ENCODE measurements at places on chromosomes 5 and 9.

DNA sequence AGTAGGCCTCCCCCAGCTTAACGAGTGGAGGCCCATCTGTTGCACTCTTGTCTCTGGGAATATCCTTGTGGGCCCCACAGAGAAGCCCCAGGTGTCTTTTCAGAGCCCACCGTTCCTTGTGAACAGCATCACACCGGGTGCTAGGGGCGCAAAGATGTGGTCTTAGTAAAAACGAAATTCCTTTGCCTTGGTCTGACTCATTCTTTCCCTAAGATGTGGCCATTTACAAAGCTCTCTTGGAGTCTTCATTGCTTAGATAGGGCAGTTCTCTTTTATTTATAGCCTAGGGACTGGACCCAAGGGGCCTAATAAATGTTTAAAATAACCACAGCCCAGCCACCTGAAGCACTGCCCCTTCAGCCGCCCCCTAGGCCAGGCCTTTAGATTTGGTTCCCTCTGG lies 52.8 kb upstream of the RPL26L1 start:
- DNase-seq: no peak

- no peak for DNase-seq
Observed at GRCh38 chr5:141431286-141431685, 979 bp downstream of the PCDHGA12 start.

GRCh38 chr9:92668746-92669526 lies 995 bp downstream of the IPPK start:
- DNase-seq: no peak

DNA sequence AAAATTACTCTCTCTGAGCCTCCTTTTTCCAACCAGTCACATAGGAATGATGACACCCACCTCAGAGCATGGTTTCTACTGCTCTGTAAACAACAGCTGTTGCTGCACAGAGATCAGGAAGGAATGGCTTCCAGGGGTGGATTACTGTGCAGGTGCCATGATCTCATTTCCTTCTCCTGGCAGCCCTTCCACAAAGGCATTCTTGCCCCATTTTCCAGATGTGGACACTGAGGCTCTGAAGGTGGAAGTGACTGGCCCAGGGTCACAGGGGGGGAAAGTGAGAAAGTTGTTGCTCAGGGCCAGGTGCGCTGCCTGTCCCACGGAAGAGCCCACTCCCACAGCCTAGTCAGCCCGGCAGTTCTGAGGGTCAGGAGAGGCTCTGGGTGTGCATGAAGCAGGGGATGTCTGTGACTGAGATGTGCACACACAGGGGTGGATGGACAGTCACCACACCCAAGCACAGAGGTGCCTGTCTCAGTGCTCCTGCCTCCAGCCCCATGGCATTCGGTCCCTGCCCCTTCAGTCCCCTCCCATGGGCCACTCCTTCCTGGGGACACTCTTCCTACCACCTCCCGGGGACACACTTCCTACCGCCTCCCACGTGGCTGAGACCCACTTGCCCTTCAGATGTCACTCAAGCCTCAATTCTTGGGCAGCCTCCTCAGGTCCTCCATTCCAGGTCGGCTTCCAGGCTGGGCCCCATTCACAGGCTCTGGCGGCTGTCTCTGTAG lies 17.0 kb downstream of the FGFR4 start:
- no peak for DNase-seq

DNA sequence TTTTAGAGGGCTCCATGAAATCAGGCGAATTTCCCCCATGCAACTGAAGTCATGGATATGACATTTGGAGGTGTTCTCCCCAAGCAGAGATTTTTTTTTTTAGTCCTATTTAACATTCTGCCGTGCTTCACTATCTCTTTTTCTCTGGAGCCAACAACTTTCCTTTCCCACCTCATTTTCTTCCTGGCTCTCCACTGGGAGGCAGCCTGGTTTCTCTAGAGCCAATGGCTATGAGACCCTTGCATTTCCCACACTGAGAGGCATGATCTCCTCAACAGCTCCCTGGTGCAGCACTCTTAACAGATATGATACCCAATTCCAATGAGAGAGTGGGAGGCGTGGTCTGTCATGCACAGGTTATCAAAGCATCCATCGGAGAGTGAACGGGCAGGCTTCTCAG lies 310.8 kb downstream of the DRD1 start:
- no peak for DNase-seq

GRCh38 chr5:23583081-23583480 lies 75.7 kb downstream of the PRDM9 start:
- DNase-seq: no peak

- DNase-seq: no peak
Observed at GRCh38 chr5:386432-387341, 56.3 kb upstream of the EXOC3 start.

DNA sequence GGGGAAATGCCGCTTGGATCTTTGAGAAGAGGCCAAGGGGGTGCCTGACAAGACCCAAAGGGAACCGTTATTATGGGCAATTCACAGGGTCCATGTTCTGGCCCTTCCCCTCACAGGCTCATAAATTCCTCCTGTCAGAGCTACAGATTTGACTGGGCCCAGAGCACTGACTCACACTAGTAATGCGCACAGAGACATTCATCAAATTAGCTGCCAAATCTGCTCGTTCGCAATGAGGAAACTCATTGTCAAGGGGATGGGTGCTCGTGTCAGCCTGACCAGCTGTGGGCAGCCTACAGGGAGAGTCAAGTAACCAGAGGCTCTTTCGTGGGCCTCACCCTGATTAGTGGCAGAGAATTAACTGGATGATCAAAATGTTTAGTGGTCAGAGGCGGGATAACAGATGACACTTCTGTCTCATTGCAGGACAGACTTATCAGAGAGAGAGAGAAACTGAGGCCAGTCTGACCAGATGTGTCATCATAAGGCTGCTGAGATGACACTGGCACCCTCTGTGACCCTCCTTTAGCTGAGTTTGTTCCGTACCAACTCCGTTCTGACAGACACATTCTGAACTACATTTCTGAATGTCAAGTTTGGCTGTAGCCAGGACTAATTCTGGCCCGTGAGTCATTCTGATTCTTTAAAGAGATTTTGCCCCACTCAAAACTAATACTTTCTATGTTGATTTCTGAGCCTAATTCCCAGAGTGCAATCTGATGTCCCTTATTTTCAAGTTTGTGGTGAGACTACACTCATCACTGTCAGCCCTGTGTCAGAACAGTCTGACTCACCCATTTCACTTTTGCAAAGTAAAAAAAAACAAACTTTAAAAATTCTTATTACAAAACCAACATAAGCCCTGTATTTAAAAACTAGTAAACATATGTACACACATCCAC lies 377.1 kb downstream of the ACTL7B start:
- DNase-seq: no peak

DNA sequence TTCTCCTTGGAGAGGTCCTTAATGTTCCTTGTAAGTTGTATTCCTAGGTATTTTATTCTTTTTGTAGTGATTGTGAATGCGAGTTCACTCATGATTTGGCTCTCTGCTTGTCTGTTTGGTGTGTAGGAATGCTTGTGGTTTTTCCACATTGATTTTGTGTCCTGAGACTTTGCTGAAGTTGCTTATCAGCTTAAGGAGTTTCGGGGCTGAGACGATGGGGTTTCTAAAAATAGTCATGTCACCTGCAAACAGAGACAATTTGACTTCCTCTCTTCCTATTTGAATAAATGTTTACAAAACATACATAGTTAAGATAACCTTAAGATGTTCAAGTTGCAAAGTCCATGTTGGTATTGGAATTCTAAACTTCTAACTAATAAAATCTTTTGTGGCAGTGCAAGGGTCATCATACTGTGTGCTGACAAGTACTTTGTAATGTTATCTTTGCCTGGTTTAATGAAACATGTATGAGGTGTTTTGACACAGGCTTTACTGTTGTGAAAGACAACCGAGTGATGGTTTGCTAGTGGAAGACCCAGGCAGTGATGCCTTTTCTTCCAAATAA lies 286.2 kb downstream of the MRPS30 start:
- DNase-seq: no peak

DNA sequence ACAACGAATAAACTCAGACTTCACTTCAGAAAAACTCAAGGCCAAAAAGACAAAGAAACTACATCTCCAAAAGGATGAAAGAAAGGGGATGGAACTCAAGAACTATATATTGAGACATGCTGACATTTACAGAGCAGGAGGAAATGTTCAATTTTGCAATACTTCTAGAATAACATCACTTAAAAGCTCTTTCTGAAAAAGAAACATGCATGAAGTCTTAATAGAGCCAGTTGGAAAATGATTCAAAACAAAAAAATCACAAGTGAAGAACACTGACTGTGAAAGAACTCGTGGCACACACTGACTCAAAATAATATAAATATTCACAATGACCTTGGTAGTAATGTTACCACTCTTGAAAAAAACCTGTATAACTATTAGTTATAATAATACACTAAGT lies 267.8 kb upstream of the NREP start:
- DNase-seq: no peak

GRCh38 chr9:128118472-128118857 lies 9.1 kb downstream of the PTGES2 start:
- no peak for DNase-seq

- DNase-seq: no peak
Observed at GRCh38 chr9:1048231-1048619, 1.9 kb upstream of the DMRT2 start.

DNA sequence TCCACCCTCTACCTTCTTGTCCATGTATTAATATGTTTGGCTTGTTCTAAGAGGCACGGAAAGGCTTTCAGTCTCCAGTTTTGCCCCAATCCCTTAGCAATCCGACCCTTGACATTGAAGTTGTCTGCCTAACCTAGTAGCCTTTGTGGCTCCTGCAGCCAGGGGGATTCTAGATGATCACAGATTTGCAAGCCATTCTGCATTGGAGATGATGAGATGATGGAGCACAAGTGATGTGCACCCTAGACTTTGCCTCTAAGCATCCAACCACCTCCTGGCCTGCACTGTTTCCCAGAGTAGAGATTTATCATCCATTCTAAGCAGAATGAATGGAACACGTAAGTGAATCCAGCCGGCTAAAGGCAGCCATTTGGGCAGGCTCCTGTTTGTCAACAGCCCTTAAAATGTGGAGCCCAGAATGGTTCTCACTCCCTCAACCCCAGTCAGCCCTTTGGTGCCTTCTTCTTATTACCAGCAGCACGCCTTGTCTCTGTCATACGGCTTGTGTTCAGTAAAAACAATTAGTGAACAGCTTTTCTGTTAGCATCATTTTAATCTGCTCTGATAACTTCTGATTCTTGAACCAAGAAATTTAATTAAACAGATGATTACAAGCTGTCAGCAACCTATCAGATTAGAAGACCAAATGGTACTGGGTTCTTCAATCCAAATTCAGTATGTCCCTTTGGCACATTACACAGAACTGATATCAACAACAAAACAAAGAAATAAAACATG lies 5.7 kb upstream of the TRAF1 start:
- DNase-seq: no peak

GRCh38 chr5:149206524-149207141 lies 65.0 kb upstream of the AFAP1L1 start:
- no peak for DNase-seq

DNA sequence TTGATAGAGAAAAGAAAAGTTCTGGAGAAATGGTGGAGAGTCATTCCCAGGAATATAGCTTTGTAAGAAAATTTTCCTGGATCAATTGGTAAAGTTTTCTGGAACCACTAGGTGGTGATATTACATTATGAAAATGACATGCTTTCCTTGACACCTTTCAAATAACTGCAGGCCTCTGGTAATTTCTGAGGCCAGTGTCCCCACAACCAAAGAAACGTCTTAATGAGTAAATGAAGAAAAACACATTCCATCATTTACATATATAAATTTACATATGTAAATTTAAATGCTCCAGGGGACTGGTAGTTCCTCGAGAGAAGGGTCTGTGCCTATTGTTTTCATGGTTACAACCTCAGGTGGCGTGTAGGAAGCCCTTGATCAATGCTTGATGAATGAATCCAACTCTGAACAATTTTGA lies 17.2 kb upstream of the RGS3 start:
- DNase-seq: no peak

GRCh38 chr5:172959824-172960799 lies 888 bp downstream of the RPL26L1 start:
- DNase-seq: no peak

DNA sequence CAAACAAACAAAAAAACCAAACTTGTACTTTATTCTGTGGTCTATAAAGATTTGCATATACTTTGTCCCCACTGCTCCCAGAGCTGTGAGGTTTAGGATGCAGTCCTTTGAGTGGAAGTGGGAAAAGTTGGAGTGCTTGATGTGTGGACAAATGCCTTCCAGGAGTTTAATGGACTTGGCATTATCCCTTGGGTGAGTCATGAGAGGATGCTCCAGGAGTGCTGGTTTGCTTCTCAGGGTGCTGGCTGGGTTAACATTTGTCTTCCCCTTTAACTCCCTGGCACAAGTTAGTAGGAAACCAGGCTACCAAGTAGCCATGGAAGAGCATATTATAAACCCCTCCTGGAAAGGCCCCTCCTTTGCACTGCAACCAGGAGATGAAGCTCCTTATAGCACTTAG lies 417.4 kb upstream of the RIOK2 start:
- DNase-seq: no peak

- no peak for DNase-seq
Observed at GRCh38 chr5:93717162-93717561, 24.2 kb downstream of the POU5F2 start.

- no peak for DNase-seq
Observed at GRCh38 chr9:19294219-19294618, 63.7 kb downstream of the DENND4C start.

DNA sequence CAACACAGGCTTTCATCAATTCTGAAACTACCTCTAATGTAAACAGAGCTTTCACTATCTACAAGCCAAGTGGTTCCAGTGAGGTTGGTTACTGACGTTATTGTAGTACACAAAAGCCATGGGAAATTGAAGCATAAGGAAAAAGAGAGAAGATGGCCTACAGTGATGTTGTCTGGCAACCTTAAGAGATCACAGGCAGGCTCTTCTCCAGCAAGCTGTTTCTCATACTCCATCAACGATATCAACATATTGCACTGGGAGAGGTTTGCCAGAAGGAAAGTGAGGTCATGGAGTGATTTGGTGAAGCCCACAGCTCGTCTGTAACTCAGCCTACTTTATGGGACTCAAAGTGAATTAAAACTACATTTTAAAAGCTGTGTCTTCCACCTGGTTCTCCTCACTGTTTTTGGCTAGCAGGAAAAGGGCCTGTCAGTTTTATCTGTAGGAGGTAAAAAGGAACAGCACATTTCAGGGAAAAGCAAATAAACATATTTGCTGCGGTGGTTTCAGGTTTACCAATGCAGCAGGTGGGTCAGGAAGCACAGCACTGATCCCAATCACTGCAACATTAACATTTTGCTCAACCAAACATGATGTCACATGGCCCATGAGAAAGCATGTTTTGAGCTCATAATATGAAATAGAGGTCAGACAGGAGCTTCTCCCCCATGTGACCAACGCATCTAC lies 72.9 kb downstream of the ARSB start:
- no peak for DNase-seq

DNA sequence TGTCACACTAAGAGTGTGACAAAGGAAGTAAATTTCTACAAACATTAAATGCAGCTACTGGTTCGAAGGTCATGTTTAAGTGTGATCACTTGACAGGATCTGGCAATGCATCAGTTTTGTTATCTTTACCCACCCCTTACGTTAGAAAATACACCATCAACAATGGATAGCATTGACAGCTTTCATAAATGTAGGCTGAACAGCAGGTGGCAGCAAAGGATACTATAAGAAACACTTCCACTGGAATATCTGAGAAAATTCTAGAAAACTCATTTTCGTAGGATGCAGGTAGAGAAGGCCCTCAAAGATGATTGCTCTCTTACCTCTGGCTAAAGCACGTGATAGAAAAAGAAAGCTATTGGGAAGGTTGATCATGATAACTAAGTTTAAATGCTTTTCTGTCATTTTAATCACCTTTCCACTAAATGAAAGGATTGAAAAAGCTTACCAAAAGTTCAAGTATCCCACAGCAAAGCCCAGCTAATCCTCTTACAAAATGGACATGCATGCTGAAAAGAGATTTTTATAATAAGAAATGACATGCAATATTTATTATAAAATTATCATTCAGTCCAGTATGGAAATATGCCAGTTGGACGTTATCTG lies 292.5 kb downstream of the PARP8 start:
- peak; percentile 19 for DNase-seq
